ENCODE measurements at places on chromosomes 4 and X. TPM values are rescaled to one million over a fixed set of nuclear protein-coding genes. Genes with fewer than 3 reads are reported as not detected.

The NBDY gene
- total RNA-seq, result 25.6 TPM

The MAGEA11 gene
- total RNA-seq, result 23.4 TPM

The RRH gene
- total RNA-seq, result not detected

The PCYT1B gene
- 0.84 TPM for total RNA-seq

The ATP1B4 gene
- total RNA-seq, result not detected
